ENCODE measurements at places on chromosomes 6 and 20.
A peak's percentile ranks its signal among the peaks of the same experiment; 100 is the strongest.

DNA sequence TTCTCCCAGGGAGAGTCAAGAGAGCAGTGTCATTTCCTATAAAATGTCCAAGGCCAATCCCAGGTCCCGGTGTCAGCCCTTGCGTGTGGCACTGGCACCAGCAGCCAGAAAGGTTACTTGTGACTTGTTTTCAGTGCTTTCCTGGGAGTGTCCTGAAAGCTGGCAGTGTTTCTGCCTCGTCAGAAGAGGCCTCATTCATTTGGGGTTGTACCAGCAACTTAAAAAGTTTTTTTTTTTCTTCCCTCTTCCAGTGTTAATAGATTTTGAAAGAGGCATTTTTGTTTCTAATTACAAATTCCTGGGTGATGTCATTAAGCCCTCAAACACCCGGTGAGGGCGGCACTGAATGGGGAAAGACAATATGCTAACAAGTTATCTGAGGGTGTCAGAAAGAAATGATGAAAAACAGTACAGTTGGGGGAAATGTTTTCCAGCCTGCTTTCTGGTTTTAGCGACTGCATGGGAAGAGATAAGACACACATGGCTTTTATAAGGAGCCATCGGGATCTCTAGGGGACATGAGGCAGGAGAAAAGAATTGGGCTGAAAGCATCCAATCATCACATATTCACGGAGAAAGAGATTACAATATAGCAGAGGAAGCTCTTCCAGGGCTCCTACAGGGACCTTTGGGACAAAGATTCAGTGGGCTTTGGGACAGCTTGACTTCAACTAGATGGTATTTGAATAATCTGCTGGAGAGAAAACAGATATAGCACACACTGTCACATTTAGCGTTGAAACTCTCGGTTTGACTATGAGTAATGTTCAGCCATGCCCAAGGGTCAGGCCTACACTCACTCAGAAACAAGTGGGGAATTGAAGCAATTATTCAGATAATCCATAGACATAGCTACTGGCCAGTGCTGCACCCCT lies 153.0 kb downstream of the BCAS1 start:
- DNase-seq: no peak

- DNase-seq: no peak
Measured at GRCh38 chr20:23938118-23938438, 50.5 kb downstream of the GGTLC1 start.

GRCh38 chr20:23658336-23658735 lies 20.6 kb upstream of the CST3 start:
- DNase-seq: no peak

GRCh38 chr6:44002067-44002592 lies 125.1 kb downstream of the MRPL14 start:
- DNase-seq: no peak

- no peak for DNase-seq
Measured at GRCh38 chr20:39879296-39879695, 809.7 kb downstream of the MAFB start.

GRCh38 chr20:23363257-23363649 lies 1.3 kb downstream of the GZF1 start:
- no peak for DNase-seq

DNA sequence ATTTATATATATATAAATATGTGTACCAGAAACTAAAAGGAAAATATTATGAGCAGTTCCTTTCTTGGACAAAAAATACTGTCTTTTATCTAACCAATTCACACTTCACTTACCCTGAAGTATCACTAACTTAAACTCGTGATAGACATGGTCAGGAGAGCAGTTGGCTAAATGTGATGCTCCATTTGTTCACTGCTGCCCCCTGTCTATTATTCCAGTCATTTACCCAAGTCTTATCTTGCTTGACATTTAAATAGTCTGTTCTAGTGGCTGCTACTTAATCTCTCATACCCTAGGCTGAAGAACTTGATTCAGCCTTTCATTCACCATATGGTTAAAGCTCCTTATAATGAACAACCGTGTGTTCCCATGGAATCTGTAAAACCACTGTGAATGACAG lies 789.6 kb upstream of the EYS start:
- DNase-seq: peak; percentile 80

DNA sequence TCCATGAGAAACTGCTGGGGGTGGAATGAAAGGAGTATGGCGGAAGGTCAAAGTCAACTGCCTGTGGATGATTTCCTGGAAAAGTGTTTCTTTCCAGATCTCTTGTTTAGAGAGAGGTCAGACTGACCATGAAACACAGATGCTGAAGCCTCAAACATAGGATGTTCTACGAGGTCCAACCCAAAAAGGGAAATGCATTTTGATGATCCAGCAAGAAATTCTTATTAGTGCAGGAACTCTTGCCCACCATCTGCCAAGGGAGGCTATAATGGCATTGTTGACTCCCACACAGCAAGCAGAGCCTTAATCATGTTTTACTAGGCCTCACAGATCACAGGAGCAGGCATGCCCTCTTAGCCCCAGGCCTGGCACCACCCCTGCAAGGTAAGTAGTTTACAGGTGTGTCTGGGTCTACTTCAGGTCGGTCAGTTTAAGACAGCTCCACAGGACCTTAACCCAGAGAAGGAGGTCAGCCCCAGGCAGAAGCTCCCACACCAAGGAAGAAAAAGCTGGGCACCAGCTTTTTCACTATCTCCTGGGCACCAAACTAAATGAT lies 67.6 kb upstream of the CNKSR3 start:
- no peak for DNase-seq

- DNase-seq: no peak
Measured at GRCh38 chr6:89217299-89217910, at the start of gene GABRR1. Gene GABRR1 (minus strand): TSS chr6:89217358. CDS start chr6:89217322, 36 bp downstream.

GRCh38 chr6:108115598-108116058 lies 41.1 kb upstream of the OSTM1 start:
- DNase-seq: peak; percentile 6

DNA sequence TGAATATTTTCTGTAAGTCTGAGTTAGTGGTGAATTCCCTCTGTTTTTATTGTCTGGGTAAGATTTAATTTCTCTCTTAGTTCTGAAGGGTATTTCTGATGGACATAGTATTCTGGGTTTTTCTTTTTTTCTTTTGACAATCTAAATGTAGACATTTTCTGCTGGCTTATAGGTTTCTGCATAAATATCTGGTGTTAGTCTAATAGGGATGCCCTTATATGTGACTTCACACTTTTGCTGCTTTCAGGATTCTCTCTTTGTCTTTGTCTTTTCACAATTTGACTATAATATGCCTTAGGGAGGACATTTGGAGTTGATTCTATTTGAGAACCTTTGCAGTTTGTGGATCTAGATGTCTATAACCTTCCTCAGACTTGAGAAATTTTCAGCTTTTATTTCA lies 667.2 kb downstream of the EPHA7 start:
- DNase-seq: no peak

DNA sequence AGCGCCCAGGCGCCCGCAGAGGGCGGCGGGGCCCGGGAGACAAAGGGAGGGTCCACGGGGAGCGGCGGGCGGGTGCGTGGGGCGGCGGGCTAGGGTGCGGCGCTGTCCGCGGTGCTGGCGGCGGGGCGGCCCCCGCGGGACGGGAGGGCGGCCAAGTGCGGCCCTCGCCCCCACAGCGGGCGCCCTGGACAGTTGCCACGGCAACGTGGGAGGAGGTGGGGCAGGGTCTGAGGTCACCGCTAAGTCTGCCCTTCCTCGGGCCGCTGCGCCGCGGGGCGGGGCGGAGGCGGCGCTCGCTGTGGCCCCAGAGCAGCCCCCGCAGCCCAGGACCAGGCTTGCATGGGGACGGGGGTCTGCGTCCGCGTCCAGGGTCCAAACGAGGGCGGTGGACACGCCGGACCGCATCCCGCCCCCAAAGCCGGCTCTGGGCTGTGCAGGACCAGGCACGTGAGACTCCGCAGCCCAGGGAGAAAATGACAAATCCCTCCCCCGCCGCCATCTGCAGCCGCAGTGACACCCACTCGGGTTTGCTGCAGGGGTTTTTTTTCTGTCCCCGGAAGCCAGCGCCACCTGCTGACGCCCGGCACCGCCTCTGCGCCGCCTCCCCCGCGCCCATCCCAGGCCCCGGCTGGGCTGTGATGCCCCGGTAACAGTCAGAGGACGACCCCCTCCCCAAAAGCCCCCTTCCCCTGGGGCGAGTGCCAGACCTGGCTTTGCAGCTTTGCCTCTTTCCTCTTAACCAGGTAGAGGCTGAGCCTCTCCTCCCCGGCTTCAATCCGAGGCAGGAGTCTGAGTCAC lies 36.8 kb downstream of the YTHDF1 start:
- DNase-seq: peak; percentile 19

- no peak for DNase-seq
Measured at GRCh38 chr20:63736893-63737694, 630 bp downstream of the LIME1 start.

- DNase-seq: no peak
Measured at GRCh38 chr6:142653710-142654420, 291.1 kb downstream of the HIVEP2 start.

DNA sequence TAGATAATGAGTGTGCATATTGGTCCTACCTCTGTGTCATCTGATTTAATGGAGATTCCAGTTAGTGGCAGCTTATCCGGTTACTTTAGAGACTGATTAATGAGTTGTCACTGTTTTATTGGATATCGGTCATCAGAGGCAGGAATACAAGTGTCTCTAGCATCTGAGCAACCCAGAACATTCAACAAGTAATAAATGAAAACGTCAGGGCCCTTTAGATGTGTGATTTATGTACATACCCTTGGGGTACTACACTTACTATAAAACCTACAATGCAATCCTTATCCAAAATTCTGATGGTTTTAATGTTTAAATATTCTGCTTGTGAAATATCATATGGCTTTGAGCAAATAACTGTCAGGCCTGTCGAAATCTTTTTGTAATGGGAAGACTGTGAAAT lies 1117.9 kb upstream of the FLRT3 start:
- DNase-seq: no peak

DNA sequence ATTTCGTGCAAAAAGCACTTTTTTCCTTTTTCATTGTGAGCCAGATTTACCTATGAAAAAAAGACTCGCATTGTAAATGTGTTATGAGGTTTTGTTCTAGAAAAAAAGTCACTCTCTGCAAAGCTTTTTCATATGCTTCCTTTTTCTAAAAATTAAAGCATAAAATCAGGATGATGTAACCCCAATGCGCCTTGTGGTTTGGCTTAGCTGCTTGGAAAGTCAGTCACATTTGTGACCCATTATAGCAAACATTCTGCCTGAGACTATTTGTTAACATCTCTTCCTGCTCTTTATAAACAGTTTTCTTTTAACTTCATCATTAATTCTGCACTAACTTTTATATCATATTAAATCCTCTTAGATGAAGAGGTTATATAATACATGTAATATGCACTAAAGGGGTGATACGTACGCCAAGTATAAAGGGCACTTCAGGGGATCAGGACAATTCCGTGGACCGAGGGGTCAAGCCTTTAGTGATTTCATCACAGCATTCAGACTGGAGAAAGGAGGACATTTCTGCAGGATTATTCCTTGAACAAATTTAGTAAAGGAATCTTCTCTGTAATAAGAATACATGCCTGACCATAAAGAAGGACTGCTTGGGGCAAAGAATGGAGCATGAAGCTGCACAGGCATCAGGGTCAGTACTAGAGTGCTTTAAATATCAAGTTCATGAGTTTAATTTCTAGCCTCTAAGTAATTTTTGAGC lies 48.1 kb upstream of the SMLR1 start:
- DNase-seq: peak; percentile 52

- no peak for DNase-seq
Measured at GRCh38 chr6:35216851-35217811, 3.4 kb downstream of the SCUBE3 start.

GRCh38 chr20:36573798-36574365 lies 485 bp downstream of the TGIF2 start:
- DNase-seq: peak; percentile 66

DNA sequence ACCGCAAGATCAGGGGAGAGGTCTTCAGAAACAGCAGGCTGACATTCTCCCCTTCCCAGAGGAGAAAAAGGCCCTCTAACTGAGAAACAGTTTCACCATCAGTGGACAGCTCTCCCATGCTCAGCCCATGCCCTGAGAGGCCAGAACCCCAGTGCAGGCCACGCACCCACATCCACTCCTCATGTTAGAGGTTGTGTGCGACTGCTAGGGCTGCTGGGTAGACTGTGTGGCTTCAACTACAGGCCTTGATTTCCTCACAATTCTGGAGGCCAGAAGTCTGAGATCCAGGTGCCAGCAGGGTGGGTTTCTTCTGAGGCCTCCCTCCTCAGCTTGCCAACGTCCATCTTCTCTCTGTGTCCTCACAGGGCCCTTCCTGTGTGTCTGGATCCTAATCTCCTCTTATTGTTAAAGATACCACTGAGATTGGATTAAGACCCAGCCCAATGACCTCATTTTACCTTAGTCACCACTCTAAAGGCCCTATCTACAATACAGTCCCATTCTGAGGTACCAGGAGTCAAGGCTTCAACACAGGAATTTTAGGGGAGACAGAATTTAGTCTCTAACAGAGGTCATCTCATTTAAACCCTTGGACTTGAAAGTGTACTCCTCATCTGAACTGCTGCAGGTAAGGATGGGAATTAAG lies 67.7 kb upstream of the CD93 start:
- DNase-seq: no peak

Data from Kasumi-1 (cell line).